Activated CD4-positive, alpha-beta T cell treated with anti-CD3 and anti-CD28 coated beads, Interleukin-2, amount 50 U/mL, for 1 hour (primary cell): ENCODE measurements at places on chromosomes 16 and 17.

GRCh38 chr17:72567774-72568173 lies 447.0 kb downstream of the SOX9 start:
- DNase-seq, result no peak

DNA sequence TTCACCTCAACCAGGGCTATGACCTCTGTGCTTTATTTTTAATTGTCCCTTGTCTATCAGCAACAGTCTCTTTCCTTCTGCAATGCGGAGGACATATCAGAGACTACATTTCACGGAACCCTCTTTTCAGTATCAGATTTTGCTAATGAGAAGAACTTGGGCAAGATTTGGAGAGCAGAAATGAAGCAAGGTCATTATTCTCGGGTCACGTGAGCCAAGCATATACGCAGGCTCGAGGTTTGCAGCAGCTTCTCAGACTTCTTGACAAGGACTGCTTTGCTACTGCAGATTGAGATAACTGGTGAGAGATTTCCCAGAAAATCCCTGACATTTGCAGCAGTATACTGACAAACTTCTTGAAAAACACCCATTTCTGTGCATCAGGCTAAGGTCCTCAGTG lies 30.4 kb downstream of the ABCA10 start:
- no peak for DNase-seq

GRCh38 chr16:75626806-75627205 lies 3.7 kb upstream of the ADAT1 start:
- DNase-seq, result no peak

DNA sequence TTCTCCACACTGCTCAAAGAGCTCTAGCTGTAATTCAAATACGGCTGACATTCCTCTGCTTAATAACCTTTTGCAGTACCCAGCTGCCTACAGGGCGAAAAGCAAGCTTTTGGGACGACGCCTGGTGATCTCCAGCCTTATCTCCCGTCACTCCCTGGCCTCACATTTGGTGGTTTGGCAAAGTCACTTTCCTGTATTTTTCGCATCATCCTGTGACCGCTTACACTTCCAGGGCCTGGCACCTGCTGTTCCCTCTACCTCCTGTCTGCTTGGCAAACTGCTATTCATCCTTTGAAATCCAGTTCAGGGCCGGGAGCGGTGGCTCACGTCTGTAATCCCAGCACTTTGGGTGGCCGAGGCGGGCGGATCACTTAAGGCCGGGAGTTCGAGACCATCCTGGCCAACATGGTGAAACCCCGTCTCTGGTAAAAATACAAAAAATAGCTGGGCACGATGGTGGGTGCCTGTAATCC lies 2.7 kb upstream of the BHLHA9 start:
- DNase-seq, result no peak

DNA sequence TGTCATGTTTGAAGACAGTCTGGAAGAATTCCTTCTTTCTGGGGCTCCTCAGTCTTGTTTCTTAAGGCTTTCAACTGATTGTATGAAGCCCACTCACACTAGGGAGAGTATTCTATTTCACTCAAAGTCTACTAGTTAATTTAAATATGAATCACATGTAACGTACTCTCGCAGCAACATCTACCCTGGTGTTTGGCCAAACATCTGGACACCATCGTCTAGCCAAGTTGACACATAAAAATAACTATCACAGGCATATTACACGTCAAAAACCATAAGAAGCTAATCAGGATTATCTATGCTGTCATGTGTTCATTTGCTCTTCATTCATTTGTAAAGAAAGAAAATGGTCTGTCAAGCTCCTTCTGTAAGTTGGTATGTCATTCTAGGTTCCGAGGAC lies 787.4 kb downstream of the KCNJ2 start:
- DNase-seq, result no peak

GRCh38 chr16:55568207-55568606 lies 1.7 kb downstream of the CAPNS2 start:
- no peak for DNase-seq

DNA sequence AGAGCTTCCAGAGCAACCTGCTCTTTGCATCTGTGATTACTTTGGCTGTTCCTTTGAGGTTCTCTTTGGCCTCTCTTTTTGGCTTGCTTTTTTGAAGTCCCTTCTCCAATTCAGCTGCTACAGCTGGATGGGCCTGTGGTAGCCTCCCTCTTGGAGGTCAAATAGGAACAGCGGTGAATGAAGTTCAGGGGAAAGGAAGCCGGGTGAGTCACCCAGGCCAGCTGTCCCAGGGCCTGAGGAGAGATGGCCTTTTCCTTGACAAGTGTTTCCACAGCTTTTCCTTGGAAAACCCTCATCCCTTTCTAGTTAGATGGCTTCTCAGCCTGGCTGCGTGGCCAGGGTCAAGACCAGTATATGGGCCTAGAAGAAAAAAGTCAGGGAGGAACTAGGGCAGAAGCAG lies 103.1 kb downstream of the STX8 start:
- no peak for DNase-seq

- no peak for DNase-seq
These were observed 172.5 kb downstream of the WWOX start for GRCh38 chr16:78271981-78272380.

- no peak for DNase-seq
These were observed 138.7 kb downstream of the SALL1 start for GRCh38 chr16:51012396-51012795.

- DNase-seq, result peak; percentile 87
These were observed 4.1 kb upstream of the CDH15 start for GRCh38 chr16:89167425-89167941.

DNA sequence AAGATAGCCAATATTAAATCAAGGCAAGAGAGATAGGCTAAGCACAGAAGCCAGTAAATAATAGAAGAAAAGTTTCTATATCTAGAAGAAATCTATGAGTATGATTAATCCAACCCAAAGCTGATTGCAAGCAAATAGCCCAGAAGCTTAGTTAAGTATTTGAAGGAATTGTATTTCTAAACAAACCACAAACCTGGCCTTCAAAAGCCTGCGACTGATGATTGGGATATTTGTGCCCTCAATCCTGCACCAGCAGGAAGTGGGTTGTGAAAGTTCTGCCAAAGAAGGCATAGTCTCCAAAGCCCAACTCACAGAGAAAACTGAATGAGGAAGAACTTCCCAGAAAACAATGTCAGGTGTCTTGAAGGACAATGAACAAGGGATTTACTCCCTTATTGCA lies 114.5 kb upstream of the C17orf78 start:
- DNase-seq, result no peak

DNA sequence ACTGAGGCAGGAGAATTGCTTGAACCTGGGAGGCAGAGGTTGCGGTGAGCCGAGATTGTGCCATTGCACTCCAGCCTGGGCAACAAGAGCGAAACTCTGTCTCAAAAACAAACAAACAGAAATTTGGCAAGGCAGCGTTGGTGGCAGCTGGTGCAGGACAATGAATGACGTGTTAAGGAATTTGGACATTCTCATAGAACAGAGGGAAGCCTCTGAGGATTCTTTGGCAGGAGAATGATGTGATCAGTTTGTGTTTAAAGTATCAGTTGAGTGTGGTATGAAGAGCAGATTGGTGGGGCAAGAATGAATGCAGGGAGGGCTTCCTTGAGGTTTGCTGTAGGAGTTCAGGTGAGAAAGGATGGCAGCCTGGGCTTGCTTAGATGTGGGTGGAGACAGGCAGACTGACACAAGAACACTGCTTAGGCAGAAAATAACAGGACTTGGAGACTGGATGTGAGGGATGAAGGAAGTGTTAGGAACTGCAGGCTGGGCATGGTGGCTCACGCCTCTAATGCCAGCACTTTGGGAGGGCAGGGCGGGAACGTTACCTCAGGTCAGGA lies 4.8 kb downstream of the CYB5D2 start:
- no peak for DNase-seq

DNA sequence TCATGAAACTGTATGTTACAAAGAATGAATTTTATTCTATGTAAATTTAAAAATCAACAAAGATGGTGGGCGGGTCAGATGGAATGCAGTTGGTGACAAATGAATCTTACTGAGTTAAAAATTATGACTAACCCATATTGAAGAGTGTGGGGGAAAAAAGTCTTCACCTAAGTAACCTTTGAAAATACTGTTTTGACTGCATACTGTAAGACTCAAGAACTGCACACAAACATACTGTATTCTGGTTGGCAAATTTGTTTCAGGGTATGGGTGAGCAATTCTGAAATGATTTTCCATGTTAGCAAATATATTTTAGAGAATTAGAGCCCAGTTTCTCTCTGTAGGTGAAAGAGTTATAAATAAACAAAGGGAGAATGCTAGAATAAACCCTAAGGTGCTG lies 153.7 kb upstream of the KCNJ18 start:
- DNase-seq, result no peak

DNA sequence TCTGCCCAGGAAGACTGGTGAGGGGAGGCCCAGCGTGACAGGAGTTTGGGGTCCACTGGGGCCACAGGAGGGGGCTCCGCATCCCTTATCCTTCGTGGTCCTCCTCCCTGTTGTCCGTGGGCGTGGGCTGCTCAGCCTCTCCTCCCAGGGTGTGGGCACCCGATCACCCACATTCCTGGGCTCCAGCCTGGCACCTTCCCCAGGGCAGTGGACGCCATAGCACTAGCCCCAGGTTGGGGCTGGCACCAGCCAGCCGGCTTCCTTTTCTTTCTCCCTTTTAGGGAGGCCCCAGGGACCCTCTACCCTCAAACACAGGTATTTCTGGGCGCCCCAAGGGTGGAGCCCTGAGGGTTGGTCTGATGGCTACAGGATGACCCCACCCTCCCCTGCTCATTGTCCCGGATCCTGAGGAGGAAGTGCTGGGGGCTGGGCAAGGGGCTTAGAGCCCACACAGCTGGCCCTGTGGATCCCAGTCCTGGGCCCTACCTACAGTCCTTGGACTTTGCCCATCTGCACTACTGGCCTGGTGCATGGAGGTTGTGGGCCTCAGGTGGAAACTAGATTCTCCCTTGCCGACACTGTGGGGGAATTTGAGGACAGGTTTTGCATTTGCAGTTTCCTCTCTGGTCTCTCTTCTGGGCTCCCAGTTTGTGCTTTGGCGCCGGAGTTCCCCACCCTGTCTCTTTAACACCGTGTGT lies 1.1 kb downstream of the KIF1C start:
- no peak for DNase-seq

- DNase-seq, result no peak
These were observed 13.3 kb upstream of the ATP6V0C start for GRCh38 chr16:2500430-2500917.

- DNase-seq, result no peak
These were observed 439.2 kb upstream of the SOX9 start for GRCh38 chr17:71681427-71682173.

- no peak for DNase-seq
These were observed 234.7 kb upstream of the GSE1 start for GRCh38 chr16:85378145-85379040.

- DNase-seq, result no peak
These were observed at the start of gene CSF3 for GRCh38 chr17:40015005-40015997. TSS of gene CSF3 (plus strand) at chr17:40015440. CDS start at chr17:40015475, 35 bp downstream.

- no peak for DNase-seq
These were observed 215.8 kb downstream of the BCAS3 start for GRCh38 chr17:60893475-60893874.

- no peak for DNase-seq
These were observed 90.0 kb downstream of the ELAC2 start for GRCh38 chr17:12927541-12928425.

- peak; percentile 64 for DNase-seq
These were observed 40.8 kb downstream of the RNF157 start for GRCh38 chr17:76199469-76199868.

GRCh38 chr17:66775271-66775670 lies 59.6 kb upstream of the CACNG5 start:
- no peak for DNase-seq

DNA sequence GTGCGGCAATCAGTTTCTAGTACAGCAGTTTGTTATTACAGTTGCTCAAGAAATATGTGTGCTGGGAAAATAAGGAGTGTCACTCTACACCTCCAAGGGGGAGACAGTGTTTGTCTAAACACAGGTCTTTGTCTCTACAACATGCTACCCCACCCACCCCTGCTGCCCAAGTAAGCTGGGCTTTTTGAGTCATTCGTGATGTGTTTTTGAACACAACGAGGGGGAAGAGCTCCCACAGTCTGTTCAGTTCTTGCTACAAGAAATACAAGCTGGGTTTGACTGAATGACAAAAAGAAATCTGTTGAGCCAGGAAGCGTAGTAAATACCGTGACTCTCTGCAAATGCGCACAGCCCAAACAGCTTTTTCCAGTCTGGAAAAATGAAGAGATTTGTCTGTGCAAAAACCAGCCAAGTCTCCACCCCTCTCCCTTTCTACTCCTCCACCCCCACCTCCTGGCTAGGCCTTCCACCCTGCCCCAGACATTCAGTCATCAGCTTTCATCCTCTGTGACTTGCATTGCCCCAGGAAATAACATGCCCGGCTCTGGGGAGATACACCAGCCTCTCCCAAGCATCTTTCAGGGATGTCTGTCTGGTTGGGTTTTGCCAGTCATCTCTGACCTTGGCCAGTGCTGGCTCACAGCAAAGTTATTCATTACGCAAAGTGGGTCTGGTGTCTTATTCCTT lies 25.7 kb downstream of the CHD9 start:
- DNase-seq, result no peak

- no peak for DNase-seq
These were observed 62.6 kb downstream of the CPPED1 start for GRCh38 chr16:12740986-12741610.

GRCh38 chr17:67132366-67132765 lies 88.0 kb downstream of the CACNG1 start:
- DNase-seq, result no peak

- DNase-seq, result no peak
These were observed 45.9 kb downstream of the VAC14 start for GRCh38 chr16:70754851-70755600.

DNA sequence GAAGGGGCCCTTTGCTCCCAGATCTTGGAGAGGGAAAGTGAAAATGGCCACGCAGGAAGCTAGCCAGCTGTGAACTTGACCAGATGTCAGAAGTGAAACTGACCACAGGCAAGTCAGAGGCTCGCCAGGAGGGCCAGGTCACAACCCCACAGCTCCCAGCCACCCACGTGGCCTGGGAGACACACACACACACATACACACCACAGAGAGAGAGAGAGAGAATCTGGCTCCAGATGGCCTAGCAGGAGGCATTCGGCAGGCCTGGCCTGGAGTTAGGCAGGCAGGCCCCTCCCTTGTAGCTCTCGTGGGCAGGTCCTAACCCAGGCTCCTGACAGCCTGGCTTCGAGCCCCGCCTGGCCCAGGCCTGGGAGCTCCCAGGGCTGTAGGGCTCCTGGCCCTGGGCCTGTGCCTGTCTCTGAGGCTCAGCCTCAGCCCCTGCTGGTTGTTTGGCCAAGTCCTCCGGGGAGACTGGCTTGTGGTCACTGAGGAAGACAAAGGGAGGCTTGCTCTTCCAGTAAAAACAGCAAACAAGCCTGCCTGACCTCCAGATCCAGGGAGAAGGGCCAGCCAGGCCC lies 20.2 kb downstream of the NGFR start:
- no peak for DNase-seq

DNA sequence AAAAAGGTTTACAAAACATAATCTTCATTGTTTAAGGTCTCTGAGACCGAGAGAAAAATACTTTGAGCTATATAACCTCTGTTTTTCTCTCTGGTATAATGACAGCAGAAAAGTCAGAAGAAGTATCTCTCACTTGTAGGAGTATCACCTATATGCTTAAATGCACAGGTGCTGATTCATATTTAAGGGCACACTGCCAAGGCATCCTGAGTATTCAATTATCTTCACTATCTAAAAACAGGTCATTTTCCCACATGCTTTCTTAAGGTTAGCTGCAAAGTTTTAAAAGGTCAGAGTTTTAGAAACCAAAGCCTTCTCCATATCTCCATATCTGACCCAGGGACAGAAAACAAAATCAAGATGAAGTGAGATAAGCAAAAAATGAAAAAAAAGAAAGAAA lies 99.3 kb upstream of the C17orf78 start:
- no peak for DNase-seq

GRCh38 chr17:82854226-82854625 lies 14.4 kb upstream of the ZNF750 start:
- no peak for DNase-seq

GRCh38 chr17:63631062-63631461 lies 8.8 kb downstream of the MAP3K3 start:
- no peak for DNase-seq
